Stimulated activated CD4-positive, alpha-beta T cell treated with anti-CD3 and anti-CD28 coated beads, Interleukin-1b, Interleukin-23, amount 100 ng/mL, for 1 hour (primary cell): ENCODE measurements at places on chromosomes 16 and 17.

GRCh38 chr17:49498029-49498615 is 3.0 kb downstream of the NGFR start:
- no peak for DNase-seq

- DNase-seq = no peak
Observed at GRCh38 chr17:56909742-56910508, 3.9 kb downstream of the TRIM25 start.

DNA sequence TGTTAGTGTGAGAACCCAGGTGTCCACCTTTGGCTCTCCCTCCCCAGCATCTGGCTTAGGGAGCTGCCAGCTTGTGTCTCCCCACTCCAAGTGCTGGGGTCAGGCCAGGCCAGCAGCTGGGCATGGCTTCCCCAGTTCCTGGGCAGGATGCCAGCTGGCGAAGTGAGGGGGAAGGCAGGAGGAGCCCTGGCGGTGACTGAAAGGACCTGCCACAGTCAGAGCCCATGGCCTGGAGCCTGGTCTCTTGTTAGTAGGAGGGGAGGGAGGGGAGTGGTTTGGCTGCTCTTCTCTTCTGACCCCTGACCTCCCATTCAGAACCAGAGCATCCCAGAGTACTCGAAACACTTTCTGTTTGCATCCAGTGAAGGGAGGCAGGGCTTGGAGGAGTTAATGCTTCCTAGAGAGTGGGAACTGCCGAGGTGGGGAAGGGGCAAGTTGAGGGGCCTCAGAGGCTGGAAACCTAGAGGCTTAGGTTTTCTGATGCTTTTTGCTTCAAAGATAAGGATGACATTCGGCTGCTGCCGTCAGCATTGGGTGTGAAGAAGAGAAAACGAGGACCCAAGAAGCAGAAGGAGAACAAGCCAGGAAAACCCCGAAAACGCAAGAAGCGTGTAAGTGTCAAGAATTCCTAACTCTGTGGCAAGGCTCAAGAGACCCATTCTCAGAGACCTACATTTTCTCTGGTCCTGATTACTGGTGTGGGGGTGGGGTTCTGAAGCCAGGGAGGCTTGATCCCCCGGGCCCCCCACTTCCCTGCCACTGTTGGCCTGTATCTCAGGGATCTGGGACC is 772 bp downstream of the CHD3 start:
- DNase-seq = no peak

GRCh38 chr17:33750943-33751701 is 458.0 kb upstream of the ASIC2 start:
- DNase-seq = peak; percentile 37

GRCh38 chr17:19724501-19725420 is 8.4 kb upstream of the SLC47A2 start:
- no peak for DNase-seq

- no peak for DNase-seq
Observed at GRCh38 chr16:64094181-64094965, 1027.5 kb downstream of the CDH11 start.

- no peak for DNase-seq
Observed at GRCh38 chr16:68737046-68737729, at the start of gene CDH1. Gene CDH1 (plus strand): TSS chr16:68737292. CDS start chr16:68737416, 124 bp downstream.

- no peak for DNase-seq
Observed at GRCh38 chr16:80985611-80986010, 21.1 kb downstream of the CMC2 start.

DNA sequence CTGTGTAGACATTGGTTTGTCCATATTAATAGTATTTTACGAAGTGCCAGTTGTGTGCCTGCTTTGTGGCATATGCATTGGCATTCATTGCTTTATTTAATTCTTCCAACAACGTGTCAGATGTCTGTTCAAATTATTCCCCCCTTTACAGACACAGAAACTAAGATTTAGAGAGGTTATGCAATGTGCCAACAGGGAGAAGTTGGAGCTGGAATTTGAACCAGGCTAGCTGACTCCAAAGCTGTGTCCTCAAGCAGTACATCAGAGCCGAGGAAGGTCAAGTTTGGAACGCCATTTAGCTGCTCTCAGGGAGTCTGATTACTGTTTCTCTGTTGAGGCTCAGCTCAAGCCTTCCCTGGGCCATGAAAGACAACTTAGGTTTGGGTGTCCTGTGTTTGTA is 232.3 kb downstream of the WWOX start:
- no peak for DNase-seq

- DNase-seq = no peak
Observed at GRCh38 chr17:31488982-31489294, 97.5 kb downstream of the RAB11FIP4 start.

- DNase-seq = no peak
Observed at GRCh38 chr17:48498164-48498850, 32.5 kb downstream of the HOXB1 start.

GRCh38 chr17:79399610-79400144 is 211.2 kb downstream of the RBFOX3 start:
- no peak for DNase-seq

DNA sequence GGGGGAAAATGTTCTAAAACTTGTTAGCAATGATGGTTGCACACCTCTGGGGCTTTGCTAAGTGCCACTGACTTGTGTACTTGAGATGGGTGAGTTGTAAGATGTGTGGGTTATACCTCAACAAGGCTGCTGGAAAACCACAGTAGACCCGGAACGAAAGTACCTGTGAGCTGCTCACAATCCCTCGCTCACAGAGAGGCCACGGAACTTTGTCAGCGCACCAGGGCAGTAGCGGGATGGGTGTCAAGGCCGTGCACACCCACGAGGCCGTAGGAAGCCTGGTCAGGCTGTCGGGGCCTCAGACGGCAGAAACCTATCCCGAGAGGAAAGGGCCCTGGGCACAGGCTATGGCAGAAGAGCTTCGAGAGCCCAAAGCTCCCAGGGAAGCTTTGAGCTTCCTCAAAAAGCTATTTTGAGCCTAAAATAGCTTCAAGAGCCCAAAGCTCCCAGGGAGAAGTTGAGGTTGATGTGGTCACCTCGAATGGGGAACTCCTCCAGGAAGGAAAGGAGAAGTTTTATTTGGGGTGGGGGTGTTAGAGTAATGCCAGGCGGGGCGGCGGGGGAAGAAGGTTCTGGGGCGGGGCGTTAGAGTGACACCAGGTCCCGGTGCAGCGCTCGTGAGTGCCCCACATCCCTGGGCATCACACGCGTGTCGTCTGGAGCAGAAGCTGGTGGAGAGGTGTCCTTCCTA is 19.0 kb downstream of the CBFA2T3 start:
- no peak for DNase-seq

DNA sequence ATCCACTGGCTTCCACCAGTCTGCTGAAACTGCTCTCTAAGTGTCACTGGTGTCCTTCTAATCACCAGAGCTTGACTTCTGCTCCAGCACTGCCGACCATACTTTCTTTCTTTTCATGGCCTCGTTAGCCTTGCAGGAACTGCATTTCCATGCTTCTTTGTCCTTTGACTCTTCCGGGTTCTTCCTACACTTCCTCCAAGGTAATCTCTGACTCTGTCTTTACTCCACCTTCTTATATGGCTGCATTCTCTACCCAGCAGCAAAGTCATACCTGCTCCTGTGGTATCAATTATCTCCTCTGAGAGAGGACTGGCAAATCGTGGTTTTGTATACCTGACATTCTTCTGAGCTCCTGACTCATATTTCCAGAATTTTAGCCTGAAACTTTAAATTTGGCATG is 6.5 kb downstream of the HSD17B2 start:
- no peak for DNase-seq

GRCh38 chr16:10009684-10010083 is 172.5 kb downstream of the GRIN2A start:
- no peak for DNase-seq

DNA sequence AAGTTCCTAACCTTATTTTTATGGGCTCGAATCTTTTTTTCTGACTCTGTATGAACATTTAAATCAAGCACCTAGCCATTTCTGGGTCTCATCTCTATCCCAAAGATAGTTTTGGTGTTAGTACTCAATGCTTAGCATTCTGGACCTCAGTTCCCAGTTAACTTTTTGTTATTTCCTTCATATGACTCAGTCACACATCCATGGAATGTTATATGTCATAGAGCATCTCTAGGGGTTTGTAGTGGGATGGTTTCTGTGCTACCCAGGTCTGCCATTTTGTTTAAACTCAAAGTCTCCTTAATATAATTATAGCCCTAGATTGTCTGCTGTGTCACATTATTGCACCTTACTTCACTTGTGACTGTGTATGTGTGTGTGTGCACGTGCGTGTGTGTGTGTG is 90.1 kb downstream of the EFCAB13 start:
- DNase-seq = no peak

- no peak for DNase-seq
Observed at GRCh38 chr17:7221278-7222092, 1.7 kb downstream of the ACADVL start.

GRCh38 chr17:19242926-19243325 is 5.8 kb downstream of the EPN2 start:
- DNase-seq = no peak

DNA sequence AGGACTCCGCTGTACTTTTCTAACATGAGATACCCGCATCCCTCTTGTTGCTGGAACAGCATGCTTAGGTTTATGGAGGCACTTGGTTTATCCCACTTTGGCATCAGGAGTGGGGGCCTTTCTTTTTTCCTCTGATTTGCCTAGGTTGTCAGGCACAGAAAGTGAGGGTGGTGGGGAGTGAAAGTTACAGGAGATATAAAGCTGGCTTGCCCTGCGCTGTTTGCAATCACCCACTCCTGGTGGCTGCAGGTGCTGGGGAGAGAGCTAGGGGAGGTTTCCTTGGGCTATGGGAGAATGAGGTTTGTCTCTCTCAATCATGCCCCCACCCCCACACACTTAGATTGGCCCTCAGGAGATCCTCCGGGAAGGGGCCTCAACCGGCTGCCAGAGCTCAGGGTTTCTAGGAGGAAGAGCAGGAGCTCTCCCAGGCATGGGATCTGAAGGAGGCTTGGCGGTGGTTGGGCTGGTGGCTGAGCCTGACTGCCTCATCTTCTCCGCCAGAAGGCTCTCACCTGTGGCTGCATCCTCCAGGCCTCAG is 1.4 kb downstream of the WSCD1 start:
- no peak for DNase-seq

- DNase-seq = no peak
Observed at GRCh38 chr16:52494621-52495020, 52.3 kb downstream of the TOX3 start.

GRCh38 chr17:45368651-45369050 is 51.8 kb upstream of the MAP3K14 start:
- DNase-seq = no peak

DNA sequence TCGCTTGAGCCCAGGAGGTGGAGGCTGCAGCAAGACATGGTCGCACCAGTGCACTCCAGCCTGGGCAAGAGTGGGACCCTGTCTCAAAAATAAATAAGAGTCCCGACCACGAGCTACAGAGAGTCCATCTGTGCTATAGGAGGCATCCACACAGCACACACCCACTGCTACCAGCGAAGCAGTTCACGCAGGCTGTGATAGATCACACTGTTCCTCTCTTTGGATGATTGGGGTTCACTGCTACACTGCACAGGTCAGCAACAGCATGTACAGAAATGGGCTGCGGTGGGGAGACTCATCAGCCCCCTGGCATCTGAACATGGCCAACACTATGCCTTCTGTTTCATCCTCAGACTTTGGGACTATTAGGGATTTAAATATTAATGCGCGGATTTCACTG is 33.8 kb downstream of the PMM2 start:
- no peak for DNase-seq

- DNase-seq = no peak
Observed at GRCh38 chr17:16258901-16259300, 41.9 kb downstream of the PIGL start.

DNA sequence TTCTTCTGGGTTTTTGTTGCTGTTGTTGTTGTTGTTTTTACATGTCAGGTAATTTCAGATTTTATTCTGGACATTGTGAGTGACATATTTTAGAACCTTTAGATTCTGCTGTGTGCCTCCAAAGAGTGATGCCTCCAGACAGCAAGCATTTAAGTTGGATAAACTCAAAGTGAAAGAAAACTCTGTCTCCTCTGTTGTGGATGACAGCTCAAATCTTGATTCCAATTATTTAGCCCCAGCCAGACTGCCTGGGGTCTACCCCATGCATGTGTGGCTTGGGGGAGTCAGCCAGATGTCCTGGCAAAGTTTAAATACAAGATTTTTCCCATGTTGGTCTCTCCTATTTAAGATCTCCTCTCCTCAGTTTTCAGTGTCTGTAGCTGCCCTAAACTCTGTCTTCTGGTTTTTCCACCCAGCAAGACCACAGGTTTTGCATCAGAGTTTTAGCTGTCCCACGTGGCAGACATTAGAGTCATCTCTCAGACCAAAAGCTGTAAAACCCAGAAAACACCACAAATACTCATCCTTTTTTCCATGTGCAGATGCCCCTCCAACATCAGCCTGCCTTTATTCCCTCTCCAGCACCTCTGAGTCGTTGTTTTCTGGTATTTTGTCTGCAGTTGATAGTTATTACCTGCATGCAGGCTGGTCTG is 19.4 kb upstream of the ZNF469 start:
- no peak for DNase-seq

DNA sequence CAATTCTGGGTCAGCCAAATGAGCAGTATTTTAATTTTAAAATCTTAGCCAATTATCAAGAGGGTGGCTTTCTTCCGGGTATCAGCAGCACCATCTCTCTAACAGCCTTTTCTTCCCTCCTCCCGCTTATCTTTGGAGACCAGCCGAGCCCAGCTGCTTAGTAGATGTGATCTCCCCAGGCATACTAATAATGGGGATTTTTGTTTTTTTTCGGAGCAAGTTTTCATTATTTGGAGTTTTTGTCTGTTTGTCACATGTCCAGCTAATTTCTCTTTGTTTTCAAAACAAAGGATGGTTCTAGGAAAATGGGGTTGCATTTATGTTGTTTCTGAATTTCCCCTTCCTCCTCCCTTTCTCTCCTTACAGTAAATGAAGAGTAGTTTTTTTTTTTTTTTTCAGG is 170.5 kb upstream of the MPHOSPH6 start:
- no peak for DNase-seq
